Fibroblast of the aortic adventitia (primary cell): ENCODE measurements at places on chromosomes 2 and 18.

DNA sequence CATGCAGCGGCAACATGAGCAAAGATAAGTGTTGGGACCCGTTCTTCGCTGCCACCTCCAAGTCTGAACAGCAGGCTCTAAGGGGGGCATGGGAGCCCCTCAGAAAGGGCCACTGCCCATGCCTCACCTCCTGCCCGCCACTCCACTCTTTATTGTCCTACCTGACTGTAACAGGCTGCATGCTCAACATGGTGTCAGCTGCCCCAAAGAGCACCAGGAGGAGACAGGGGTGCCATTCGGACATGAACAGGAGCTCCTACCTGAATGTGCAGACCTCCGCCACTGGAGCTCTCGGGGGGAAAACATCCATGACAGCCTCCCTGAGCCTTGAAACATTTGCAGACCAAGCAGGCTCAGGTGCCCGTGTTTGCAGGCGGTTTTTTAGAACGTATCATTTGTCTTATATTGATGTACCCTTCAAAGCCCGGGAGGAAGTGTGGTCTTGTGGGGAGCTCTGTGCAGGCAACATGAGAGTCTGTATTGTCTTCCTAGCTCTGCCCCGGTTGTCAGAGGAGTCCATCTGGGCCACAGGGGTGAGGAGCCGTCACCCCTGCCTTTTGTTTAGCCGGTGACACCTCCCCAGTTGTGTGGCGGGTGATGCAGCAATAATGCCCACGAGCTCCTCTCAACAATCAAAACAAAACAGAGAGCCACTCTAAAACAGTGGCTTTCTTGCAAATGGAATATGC is 35.1 kb upstream of the CD8A start:
- DNase-seq: no peak

GRCh38 chr18:408367-408766 is 92.1 kb downstream of the COLEC12 start:
- DNase-seq: peak; percentile 88

- DNase-seq: peak; percentile 16
Measured at GRCh38 chr2:145909175-145909755, 1389.3 kb upstream of the ZEB2 start.

DNA sequence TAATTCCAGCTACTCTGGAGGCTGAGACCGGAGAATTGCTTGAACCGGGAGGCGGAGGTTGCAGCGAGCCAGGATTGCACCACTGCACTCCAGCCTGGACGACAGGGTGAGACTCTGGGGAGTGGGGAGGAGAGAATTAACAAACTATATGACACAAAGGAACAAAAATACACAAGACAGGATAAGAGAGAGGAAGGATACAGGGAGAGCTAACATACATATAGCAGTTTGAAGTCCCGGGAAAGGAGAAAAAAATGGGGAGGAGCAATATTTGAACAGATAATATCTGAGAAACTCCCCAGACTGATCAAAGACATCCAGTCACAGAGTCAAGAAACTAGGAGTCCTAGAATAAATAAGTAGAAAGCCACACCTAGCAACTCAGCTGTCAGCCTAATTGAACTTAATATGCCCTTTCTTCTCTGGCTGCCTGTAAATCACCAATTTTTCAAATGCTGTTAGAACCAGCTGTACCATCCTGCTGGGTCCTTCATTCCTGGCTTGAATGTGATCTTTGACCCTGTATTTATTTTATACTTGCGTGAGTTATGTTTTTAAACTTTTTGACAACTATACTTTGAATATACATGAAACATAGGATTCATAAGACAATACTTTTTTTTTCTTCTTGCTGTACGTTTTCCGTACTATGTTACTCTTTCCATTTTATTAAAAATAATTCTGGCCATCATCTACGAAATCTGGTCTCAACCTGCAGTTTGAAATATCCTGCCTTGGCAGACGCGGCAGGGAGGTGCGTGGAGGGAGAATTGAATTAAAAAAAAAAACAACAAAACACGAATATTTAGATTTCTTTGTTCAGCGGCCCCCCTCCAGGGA is 876 bp upstream of the CYP27A1 start:
- DNase-seq: peak; percentile 7

- DNase-seq: no peak
Measured at GRCh38 chr2:86232910-86233309, 33.7 kb downstream of the MRPL35 start.

- no peak for DNase-seq
Measured at GRCh38 chr2:46380038-46380940, 83.1 kb downstream of the EPAS1 start.

DNA sequence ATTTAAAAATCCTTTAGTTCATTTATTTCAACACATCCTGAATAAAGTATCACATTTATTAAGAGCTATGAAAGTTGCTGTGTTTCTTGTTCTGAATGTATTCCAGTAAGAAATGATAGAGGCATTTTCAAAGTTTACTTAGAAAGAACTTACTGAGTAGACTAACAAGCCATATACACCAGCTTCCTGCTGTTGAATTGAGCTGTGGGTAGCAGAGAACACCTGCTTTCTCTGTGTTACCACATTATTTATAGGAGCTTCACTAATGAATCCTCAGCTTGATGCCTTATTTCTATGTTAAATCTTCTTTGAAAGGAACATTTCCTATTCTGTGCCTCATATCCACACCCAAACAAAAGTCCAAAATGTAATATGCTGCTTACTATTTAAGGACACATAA is 115.4 kb downstream of the CCDC141 start:
- no peak for DNase-seq
